Neural crest cell (in vitro differentiated cells): ENCODE measurements at places on chromosomes 7 and 10. TPM values are rescaled to one million over a fixed set of nuclear protein-coding genes. Genes with fewer than 3 reads are reported as not detected.

GRCh38 chr7:91557789-91558404 lies 293.7 kb downstream of the FZD1 start:
- no peak for DNase-seq

The MYO1G gene
- 0.49 and 0.64 TPM in 2 replicates for total RNA-seq

DNA sequence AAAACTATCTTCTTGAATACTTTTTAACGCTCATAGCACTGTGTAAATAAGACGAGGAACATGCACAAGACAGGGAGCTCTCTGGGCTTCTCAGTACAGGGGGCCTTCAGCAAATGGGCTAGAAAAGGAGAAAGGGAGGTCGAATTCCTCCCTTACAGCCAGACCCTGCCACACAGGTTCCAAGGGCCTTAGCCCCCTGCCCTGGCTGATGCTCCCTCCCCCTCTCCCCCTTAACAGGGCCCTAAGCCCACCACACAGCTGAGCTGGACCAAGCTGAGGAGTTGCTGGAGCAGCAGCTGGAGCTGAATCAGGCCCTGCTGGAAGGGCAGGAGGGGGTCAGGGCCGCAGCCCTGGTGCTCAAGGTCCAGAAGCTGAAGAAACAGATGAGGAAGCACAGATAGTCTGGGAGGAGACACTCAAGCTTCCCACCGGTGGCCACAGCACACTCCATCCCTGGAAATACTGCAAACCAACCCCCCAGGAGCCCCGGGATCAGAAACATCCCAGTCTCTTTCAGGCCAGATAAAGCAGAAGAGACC lies 153.9 kb downstream of the SNX13 start:
- no peak for DNase-seq

DNA sequence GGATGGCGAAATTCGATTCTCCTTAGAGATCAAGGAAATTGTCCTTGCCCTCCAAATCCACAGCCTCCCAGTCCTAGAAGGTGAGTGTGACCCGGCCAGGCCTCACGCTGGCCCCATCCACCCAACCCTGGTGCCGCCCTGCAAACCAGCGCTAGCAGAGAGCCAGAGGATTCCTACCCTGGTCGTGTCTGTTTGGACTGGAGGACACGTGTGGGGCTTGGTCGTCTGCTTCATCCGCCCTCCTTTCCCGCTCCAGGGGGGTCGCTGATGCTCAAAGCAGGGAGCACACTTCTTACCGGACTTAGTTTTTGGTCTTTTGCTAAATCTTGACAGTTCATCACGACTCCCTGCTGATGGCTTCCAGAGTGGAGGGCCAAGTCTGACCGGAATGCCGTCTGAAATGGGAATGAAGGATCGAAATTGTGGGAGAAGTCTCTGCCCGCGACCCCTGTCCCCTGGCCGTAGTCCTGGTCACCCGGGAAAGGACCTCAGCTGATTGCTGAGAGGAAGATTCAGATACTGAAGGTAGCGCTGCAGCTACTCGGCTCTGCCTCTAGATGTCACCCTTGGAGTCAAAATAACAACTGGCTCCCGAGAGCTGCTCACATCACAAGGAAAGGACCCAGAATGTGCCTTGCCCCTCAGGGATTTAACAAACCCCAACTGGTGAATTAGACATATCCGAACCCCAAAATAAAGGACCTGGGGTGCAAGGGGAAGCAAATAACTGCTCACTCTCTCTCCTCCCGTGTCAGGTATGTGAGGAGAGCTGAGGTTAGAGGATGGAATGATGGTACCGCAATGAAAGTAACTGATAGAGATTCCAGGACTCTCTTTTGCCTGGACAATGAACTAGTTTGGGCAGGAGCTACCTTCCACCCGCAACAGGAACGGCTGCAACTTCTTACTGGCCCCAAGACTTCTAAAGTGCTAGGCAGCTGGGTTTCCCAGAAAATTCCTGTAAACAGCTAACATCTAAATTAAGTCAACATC lies 23.5 kb upstream of the ORC5 start:
- DNase-seq, result peak; percentile 48

The ACSL5 gene
- not detected in 2 replicates for total RNA-seq
